ENCODE measurements at places on chromosomes 12 and 14. TPM values are rescaled to one million over a fixed set of nuclear protein-coding genes. Genes with fewer than 3 reads are reported as not detected.
A peak's percentile ranks its signal among the peaks of the same experiment; 100 is the strongest.

Gene TDP1
- 25.8 TPM for total RNA-seq

Gene NPAS3
- total RNA-seq = not detected

Gene RERG
- 8.0 TPM for total RNA-seq

Gene KRT75
- total RNA-seq = 27.8 TPM

Gene ALG10
- 13.8 TPM for total RNA-seq

Gene RASAL1
- 35.8 TPM for total RNA-seq

Gene FAR2
- 41.8 TPM for total RNA-seq

Gene SLC11A2
- total RNA-seq = 49.7 TPM

Gene ABCD2
- total RNA-seq = 0.72 TPM

Gene MGP
- total RNA-seq = 49.7 TPM

Gene NFKBIA
- total RNA-seq = 740 TPM

GRCh38 chr14:67187826-67188225 is 1.4 kb upstream of the GARIN2 start:
- no peak overlapping the region for H3K4me3 ChIP-seq
- H3K27ac ChIP-seq = no peak overlapping the region
- no peak for DNase-seq
- no peaks in the 10 kb centered on the region for H3K36me3 ChIP-seq

- H3K4me3 ChIP-seq = no peak overlapping the region
- no peak for DNase-seq
- no peaks in the 10 kb centered on the region for H3K27me3 ChIP-seq
- H3K27ac ChIP-seq = no peak overlapping the region
- H3K36me3 ChIP-seq = no peaks in the 10 kb centered on the region
Measured at GRCh38 chr12:26813812-26814211, 19.2 kb downstream of the ITPR2 start.

DNA sequence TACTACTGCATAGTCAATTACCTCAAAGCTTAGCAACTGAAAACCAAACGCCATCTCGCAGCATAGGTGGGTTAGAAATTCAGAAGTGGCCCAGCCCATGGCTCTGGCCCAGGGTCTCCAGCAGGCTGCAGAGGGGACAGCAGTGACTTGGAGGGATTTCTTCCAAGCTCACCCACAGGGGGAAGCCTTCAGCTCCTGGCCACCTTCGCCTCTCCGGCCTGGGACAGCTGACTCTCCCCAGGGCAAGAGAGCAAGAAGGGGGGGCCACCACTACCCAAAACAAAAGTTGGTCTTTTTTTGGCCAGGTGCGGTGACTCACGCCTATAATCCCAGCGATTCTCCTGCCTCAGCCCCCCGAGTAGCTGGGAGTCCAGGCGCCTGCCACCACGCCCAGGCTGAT is 32.2 kb upstream of the ANKRD9 start:
- H3K36me3 ChIP-seq = no peaks in the 10 kb centered on the region
- peaks cover 30% of the 10 kb centered on the region for H3K4me1 ChIP-seq
- no peak overlapping the region for H3K4me3 ChIP-seq

DNA sequence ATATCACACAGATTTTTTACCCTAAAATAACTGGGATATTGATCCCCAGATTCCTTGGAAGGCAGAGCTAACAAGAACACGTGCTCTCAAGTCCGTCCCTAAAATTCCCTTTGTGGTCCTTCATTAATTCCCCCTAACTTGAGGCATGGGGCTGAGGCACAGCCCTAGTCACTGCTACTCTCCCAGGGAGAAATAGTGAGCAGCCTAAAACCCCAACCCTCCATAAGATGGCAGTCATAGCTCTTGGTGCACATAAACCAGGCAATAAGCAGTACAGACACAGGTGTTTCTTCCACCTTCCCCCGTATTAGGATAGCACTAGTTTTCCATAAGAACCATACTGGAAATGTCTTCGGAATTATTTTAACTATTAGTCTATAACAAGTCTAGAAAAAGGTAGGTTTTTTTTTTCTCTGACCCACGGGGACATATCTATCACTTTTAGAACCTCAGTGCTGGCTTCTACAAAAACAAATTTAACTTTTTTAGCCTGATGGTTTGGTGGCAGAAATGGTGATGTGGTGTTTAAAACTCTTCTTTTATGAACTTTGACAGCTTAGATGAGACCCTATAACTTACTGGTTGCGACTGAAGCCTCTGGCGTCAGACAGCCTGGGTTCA is 3.1 kb upstream of the ARHGEF40 start:
- H3K27ac ChIP-seq = no peak overlapping the region
- no peaks in the 10 kb centered on the region for H3K27me3 ChIP-seq
- H3K4me1 ChIP-seq = peaks cover 33% of the 10 kb centered on the region
- H3K36me3 ChIP-seq = no peaks in the 10 kb centered on the region
- H3K4me3 ChIP-seq = no peak overlapping the region

- H3K4me1 ChIP-seq = no peaks in the 10 kb centered on the region
- H3K36me3 ChIP-seq = no peaks in the 10 kb centered on the region
- no peak overlapping the region for H3K27ac ChIP-seq
Measured at GRCh38 chr14:55223364-55223763, 32.0 kb upstream of the DLGAP5 start.

DNA sequence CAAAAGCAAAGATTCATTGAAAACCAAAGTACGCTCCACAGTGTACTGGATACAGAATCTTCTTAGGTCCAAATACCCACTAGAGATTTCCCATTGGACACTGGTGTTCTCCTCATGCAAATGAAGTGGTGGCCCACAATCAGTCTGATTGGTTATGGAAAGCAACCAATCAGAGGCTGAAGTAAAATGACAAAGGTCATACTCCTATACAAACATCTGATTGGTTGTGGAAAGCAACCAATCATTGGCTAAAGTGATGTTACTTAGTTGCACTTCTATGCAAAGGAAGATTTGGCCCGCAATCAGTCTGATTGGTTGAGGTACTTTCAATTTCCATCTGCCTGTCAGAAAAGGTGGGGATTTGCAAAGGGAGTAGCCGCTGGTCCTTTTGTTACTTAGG is 1.3 kb upstream of the WASHC3 start:
- DNase-seq = no peak
- no peaks in the 10 kb centered on the region for H3K27me3 ChIP-seq
- no peaks in the 10 kb centered on the region for H3K36me3 ChIP-seq
- H3K4me3 ChIP-seq = no peak overlapping the region

DNA sequence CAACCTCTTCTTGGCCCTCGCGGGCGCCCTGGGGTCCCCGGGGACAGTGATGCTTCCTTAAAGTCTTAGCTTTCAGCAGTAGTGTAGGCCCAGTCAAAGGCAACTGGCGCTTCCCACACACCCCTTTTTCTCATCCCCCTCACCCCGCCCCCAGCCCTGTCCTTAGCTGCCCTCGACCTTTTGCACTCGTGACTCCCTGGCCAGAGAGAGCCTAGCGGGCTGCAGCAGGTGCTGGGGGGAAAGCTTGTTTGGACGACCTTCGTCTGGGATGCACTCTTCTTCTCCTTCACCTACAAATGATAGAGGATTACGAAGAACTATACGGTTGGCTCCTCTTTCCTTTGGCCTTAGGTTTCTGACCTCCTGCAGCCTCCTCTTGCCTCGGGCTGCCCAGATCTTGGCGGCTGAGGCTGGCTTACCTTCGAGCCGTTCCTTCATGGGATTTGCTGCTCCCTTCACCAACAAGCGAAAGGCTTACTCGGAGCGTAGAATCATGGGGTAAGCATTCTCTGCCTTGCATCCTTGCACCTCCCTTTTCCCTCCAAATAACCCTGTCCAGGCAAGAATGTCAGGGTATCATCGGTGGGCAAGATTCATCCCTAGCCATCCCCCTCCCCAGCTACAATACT is 815 bp downstream of the COQ10A start:
- H3K36me3 ChIP-seq = peaks cover 23% of the 10 kb centered on the region
- no peak for DNase-seq
- H3K27ac ChIP-seq = peak overlapping the region; percentile 88
- no peaks in the 10 kb centered on the region for H3K27me3 ChIP-seq

DNA sequence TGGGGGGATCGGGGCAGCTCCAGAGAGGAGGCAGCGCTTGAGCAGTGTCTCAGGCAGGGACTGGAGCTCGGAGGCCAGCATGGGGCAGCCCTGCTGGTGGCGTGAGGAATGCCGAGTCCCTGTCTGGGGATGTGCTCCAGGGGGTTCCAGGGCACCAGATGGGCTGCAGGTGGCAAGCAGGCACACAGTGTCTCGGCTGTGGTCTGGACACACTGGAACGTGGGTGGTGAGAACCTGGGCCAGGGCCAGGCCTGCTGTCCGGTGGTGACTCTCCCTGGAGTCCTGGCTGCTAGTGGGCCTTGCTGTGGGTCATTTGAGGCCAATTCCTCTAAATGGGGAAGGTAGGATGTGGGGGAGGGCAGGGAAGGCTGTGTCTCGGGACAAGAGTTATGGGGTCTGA is 199.4 kb upstream of the RTL1 start:
- H3K27ac ChIP-seq = no peak overlapping the region
- peak; percentile 39 for DNase-seq
- H3K27me3 ChIP-seq = peaks cover 2% of the 10 kb centered on the region
- H3K4me1 ChIP-seq = no peaks in the 10 kb centered on the region
- H3K4me3 ChIP-seq = no peak overlapping the region

DNA sequence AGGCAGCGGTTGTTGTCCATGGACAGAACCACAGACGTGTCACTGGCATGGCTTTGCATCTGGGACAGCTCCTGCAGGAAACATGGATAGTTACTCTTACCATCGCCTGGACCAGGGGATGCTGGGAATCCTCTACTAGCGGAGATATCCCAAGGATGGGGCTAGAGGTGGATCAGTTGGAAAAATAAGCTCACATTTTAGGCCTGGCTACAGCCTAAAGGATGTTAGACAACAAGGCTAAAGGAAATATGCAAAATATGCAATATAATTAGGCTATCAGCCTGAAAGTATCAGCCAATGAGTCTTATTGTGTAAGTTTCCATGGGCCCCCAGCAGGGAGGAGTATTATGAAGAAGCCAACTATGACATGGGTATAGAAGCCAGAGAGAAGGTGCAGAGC is 5.0 kb downstream of the KRT76 start:
- no peaks in the 10 kb centered on the region for H3K27me3 ChIP-seq
- no peaks in the 10 kb centered on the region for H3K4me1 ChIP-seq
- no peak for DNase-seq

GRCh38 chr12:32159925-32160324 is 53.3 kb downstream of the BICD1 start:
- H3K36me3 ChIP-seq = no peaks in the 10 kb centered on the region
- H3K27ac ChIP-seq = no peak overlapping the region
- DNase-seq = no peak
- no peak overlapping the region for H3K4me3 ChIP-seq

GRCh38 chr12:84607170-84607819 is 305.3 kb downstream of the SLC6A15 start:
- no peaks in the 10 kb centered on the region for H3K4me1 ChIP-seq
- no peak for DNase-seq
- H3K27me3 ChIP-seq = no peaks in the 10 kb centered on the region
- no peak overlapping the region for H3K4me3 ChIP-seq
- no peaks in the 10 kb centered on the region for H3K36me3 ChIP-seq
- H3K27ac ChIP-seq = no peak overlapping the region

- H3K4me3 ChIP-seq = no peak overlapping the region
- DNase-seq = no peak
- no peaks in the 10 kb centered on the region for H3K36me3 ChIP-seq
- no peaks in the 10 kb centered on the region for H3K4me1 ChIP-seq
Measured at GRCh38 chr12:105469211-105469610, 138.7 kb downstream of the C12orf75 start.

- no peak for DNase-seq
- H3K27ac ChIP-seq = no peak overlapping the region
Measured at GRCh38 chr14:52735921-52736489, 6.0 kb downstream of the STYX start.

DNA sequence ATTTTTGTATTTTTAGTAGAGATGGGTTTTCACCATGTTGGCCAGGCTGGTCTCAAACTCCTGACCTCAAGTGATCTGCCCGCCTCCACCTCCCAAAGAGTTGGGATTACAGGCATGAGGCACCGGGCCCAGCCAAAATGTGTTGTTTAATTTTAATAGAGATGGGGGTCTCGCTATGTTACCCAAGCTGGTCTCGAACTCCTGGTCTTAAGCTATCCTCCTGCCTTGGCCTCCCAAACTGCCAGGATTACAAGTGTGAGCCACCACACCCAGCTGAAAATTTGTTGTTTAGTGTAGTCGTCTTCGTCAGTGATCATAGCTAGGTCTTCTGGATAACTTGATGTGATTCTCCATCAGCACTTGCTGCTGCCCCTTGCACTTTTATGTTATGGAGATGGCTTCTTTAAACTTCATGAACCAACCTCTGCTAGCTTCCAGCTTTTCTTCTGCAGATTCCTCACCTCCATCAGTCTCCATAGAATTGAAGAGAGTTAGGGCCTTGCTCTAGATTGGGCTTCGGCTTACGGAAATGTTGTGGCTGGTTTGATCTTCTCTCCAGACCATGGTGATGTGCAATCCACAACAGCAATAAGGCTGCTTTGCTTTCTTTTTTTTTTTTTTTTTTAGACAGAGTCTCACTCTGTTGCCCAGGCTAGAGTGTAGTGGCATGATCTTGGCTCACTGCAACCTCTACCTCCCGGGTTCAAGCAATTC is 13.0 kb downstream of the ISCU start:
- H3K36me3 ChIP-seq = no peaks in the 10 kb centered on the region
- no peaks in the 10 kb centered on the region for H3K27me3 ChIP-seq
- H3K4me1 ChIP-seq = peaks cover 6% of the 10 kb centered on the region
- H3K4me3 ChIP-seq = no peak overlapping the region
- H3K27ac ChIP-seq = no peak overlapping the region
- peak; percentile 45 for DNase-seq

DNA sequence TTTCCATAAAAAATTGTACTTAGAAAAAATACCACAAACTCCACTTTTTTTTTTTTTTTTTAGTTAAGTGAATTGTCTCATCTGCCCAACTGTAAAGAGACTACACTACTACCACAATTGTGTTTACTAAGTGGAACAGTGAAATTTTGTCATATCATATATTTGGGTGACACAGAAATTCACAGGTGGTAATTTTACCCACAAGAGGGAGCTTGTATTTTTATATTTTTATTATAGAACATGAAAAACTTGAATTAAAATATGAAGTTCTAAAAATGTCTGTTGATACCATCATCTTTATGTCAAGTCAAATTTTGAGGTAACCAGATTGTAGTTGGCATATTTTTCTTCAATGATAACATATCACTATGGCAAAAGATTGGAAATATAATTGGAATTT is 329.4 kb upstream of the SOX5 start:
- H3K27me3 ChIP-seq = no peaks in the 10 kb centered on the region
- DNase-seq = no peak
- no peaks in the 10 kb centered on the region for H3K4me1 ChIP-seq
- H3K27ac ChIP-seq = no peak overlapping the region
- H3K4me3 ChIP-seq = no peak overlapping the region
- no peaks in the 10 kb centered on the region for H3K36me3 ChIP-seq

GRCh38 chr14:67343601-67344230 is 15.9 kb downstream of the ATP6V1D start:
- no peak for DNase-seq
- H3K4me3 ChIP-seq = no peak overlapping the region
- no peaks in the 10 kb centered on the region for H3K27me3 ChIP-seq
- peaks cover 26% of the 10 kb centered on the region for H3K4me1 ChIP-seq
- peak overlapping the region; percentile 18 for H3K27ac ChIP-seq
- H3K36me3 ChIP-seq = peaks cover 78% of the 10 kb centered on the region

DNA sequence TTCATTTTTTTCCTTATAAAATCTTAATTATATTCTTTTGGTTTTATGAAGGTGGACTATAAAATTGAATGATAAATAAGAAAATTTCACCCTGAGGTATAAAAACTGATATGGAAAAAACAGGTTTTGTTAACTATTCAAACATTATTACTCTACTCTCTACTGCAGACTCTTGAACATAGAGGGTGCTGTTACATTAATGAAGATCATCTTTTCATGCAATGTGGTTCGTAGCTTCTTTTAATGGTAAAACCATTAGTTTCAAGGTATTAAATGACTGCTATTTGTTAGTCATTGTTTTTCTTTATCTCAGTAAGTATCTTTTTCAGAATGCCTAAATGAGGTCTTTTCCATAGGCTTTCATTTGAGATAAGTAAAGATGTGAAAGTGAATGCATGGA is 510.4 kb downstream of the SLC16A7 start:
- no peaks in the 10 kb centered on the region for H3K27me3 ChIP-seq
- no peaks in the 10 kb centered on the region for H3K36me3 ChIP-seq
- no peak overlapping the region for H3K27ac ChIP-seq
